GM23248 (cell line): ENCODE measurements at places on chromosomes 13 and 19. TPM values are rescaled to one million over a fixed set of nuclear protein-coding genes. Genes with fewer than 3 reads are reported as not detected.

GRCh38 chr19:2775556-2776430, 7.3 kb downstream of the SGTA start:
- DNase-seq = peak; percentile 35

ZNF792 gene
- total RNA-seq = 1.8 and 3.8 TPM in 2 replicates

FSD1 gene
- total RNA-seq = 5.8 and 16.2 TPM in 2 replicates

ZNF284 gene
- 1.9 and 2.9 TPM in 2 replicates for total RNA-seq

CYP4F8 gene
- total RNA-seq = not detected in 2 replicates

BRME1 gene
- 0.11 TPM in 1 of 2 replicates, not detected in the other for total RNA-seq

DNA sequence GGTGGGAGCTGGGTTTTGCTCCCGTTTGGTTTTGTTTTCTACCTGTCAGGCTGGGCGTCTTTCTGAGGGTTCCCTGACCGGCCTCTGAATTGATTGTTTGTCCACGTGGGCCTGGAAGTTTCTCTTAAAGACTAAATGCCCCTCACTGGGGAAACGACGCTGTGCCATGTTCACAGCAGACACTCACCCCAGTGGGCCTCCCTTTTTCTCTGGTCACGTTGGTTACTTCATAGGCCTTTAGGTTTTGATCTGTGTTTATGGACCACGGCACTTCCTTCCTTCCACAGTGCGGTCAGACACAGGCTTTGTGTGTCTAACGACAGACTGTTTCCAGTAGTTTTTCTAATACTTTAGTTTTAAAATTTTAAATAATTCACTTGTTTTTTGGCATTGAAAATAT, 20.1 kb upstream of the NDUFS7 start:
- DNase-seq = no peak

- DNase-seq = no peak
These were observed 5.6 kb upstream of the NEK3 start for GRCh38 chr13:52164989-52165388.

GRCh38 chr19:17862711-17863519, 3.2 kb downstream of the RPL18A start:
- no peak for DNase-seq

ZNF497 gene
- total RNA-seq = 0.38 and 0.97 TPM in 2 replicates

AKAP8 gene
- 13.4 and 19.7 TPM in 2 replicates for total RNA-seq

SCN1B gene
- total RNA-seq = 1.7 and 2.0 TPM in 2 replicates

DNA sequence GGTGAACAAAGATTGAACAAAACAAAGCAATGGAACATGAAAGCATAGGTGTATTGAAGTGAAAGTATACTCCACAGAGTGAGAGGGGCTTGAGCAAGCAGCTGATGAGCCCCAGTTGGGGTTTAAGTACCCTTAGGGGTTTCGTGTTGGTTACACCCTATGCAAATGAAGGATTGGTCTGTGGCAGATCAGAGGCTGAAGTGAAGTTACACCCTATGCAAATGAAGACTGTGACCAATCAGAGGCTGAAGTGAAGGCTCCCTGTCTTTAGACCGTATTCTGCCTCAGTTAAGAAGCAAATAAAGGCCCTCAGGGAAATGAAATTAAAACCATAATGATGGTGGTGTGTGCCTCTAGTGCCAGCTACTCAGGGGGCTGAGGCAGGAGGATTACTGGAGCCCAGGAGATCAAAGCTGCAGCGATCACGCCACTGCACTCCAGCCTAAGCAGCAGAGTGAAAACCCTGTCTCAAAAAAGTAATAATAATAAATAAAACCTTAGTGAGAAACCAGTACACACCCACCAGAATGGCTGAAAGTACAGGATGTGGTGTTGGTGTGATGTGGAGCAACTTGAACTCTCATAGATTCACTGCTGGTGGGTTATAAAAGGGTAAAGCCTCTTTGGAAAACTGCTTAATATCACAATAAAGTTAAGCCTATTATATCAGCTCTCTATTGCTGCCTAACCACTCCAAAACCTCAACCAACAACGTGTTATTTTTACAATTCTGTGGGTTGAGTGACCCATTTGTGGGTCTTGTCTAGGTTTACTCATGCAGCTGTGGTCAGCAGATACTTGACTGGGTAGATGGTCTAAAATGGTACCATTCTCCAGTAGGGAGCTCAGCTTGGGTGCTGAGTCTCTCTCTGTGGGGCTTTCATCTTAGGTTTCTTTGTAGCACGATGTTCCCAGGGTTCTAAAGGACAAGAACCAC, 12.8 kb upstream of the UPF3A start:
- DNase-seq = no peak

- DNase-seq = peak; percentile 88
These were observed 5.5 kb downstream of the MAB21L1 start for GRCh38 chr13:35470671-35471661.

C1QTNF9B gene
- total RNA-seq = not detected in 2 replicates

GRCh38 chr13:71290963-71291841, 575.8 kb downstream of the DACH1 start:
- DNase-seq = peak; percentile 33

GRCh38 chr13:28983641-28984040, 163.5 kb downstream of the MTUS2 start:
- no peak for DNase-seq

GRCh38 chr19:14795078-14795721, 16.8 kb upstream of the ADGRE2 start:
- no peak for DNase-seq

IRGC gene
- not detected in 2 replicates for total RNA-seq

GRCh38 chr13:61463024-61463423, 47.4 kb upstream of the PCDH20 start:
- DNase-seq = no peak

- DNase-seq = peak; percentile 98
These were observed 3.5 kb downstream of the RASA3 start for GRCh38 chr13:114128624-114129522.

DNA sequence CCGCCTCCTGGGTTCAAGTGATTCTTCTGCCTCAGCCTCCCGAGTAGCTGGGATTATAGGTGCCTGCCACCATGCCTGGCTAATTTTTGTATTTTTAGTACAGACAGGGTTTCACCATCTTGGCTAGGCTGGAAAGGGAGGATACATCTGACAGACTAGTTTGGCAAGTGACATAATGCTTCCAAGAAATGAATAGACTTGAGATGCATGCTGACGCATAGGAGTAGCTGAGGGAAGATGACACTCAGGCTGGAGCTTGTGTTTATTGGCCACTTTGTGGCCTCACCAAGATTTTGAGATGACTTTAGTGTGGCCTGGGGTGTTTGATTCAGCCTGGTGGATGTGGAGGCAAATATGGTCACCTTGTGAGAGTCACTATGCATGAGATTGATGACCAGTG, 4.0 kb downstream of the ZNF586 start:
- no peak for DNase-seq

PABPC3 gene
- under 0.01 TPM in 2 replicates for total RNA-seq
